Stimulated activated CD4-positive, alpha-beta T cell treated with anti-CD3 and anti-CD28 coated beads, TNF-alpha, amount 100 ng/mL, for 4 hours (primary cell): ENCODE measurements at places on chromosomes 12 and 14.

GRCh38 chr12:117051380-117051779 lies 47.8 kb downstream of the TESC start:
- no peak for DNase-seq

DNA sequence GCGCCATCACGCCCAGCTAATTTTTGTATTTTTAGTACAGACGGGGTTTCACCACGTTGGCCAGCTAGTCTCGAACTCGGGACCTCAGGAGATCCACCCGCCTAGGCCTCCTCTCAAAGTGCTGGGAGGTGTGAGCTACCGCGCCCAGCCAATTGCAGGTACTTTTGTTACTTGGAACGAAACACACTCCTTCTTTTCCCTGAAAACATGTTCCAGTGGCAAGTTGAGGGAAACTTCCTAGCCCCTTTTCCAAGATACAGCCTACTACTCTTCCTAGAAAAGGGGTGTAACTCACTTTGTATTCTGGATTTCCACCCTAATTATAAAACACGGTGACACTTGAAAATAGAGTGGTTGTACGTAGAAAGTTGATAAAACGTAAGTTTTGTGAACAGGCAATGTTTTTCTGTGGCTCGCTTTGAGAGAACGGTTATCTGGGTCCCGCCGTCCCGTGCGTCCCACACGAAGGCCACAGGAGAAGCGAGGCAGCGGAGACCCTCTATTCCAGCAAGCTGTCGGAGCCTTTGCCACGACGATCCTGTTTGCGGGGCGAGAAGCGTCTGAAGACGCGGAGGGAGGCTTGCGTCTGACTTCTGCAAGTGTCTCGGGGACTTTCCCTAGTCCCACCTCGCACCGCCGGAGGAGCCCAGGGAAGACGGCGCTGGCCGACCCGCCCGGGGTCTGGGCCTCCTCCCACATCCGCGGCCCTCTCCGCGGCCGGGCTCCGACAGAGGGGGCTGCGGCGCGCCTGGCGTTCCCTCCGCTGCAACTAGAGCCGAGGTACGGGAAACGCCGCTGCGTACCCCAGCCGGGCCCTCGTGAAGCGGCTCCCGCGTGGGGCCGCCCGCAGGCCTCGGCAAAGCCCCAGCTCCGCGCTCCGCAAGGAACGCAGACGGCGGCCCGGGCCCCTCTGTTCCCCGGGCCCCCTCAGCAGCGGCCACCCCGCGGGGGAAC lies 745 bp downstream of the CDCA4 start:
- DNase-seq = peak; percentile 28

- DNase-seq = no peak
These were observed 174.9 kb downstream of the PIK3C2G start for GRCh38 chr12:18436170-18436569.

DNA sequence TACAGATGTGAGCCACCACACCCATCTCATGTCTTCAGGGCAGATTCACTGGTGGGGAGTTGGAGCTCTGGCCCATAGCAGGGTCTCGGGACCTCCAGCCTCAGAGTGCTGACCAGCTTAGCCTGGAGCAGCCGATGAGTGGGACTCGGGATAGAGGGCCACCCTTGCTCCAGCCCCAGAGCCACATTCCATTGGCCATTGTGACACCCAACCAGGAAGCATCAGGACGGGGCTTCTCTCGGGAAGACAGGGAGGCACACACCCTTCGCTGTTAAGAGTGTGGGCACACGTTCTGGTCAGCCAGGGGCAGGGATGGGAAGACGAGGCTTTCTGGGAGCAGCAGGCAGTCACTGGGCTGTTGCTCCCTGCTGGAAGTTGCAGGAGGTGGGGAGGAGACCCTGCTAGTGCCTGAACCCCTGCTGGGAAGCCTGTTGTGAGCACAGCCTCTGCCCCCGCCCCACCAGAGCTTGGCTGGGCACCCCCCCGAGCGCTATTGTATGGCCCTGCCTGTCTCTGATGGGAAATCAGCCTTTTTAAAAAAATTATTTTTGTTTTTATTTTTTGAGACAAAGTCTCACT lies 1.6 kb downstream of the ADGRD1 start:
- DNase-seq = no peak

GRCh38 chr14:61399365-61399764 lies 78.0 kb downstream of the PRKCH start:
- no peak for DNase-seq

- DNase-seq = no peak
These were observed 9.0 kb downstream of the ANHX start for GRCh38 chr12:133226690-133227089.
